ENCODE measurements at places on chromosomes 6 and 20.

- no peak for DNase-seq
Observed at GRCh38 chr20:24289737-24290481, 179.5 kb upstream of the SYNDIG1 start.

GRCh38 chr6:142947714-142948480 is 2.9 kb upstream of the HIVEP2 start:
- no peak for DNase-seq

DNA sequence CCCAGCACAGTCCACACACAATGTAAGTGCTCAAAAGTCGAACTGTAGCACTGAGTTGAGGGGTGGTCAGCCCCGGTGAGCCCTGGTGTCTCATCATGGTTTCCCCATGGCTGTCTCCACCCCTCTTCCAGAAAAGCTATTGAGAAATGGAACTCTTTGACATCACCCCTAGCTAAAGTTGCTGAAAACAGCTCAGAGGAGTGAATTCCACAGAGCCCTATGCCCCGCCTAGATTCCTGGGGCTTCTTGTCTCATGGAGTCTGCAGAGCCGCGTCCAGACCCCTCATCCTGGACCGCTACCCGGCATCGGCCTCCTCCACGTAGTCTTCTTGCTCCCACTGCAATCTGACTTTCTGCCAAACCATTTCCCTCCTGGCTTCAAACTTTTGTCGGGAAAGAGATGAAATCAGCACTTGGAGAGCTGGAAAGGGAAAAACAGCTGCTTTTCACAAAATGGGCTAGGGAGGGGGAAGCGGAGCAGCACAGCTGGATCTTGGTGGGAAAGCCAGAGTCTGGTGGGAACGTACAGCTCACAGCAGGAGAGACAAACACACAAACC is 132.2 kb downstream of the SNX5 start:
- no peak for DNase-seq

- no peak for DNase-seq
Observed at GRCh38 chr6:17427617-17428016, 34.2 kb downstream of the CAP2 start.

DNA sequence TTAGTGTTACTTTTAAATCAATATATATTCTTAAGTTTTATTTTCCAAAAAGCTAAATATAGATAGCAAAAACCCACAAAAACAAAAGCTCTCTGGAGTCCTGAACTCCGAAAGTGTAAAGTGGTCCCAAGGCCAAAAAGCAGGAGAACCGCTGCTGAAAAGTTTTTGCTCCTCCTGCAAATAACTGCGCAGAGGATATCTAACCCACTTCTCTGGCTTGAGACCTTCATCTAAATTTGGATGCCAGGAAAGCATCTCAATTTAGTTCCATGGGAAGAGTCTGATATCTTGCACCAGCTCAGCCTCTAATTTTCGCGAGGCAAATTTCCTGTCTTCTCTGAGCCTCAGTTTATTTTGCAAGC is 523 bp downstream of the MRPS10 start:
- DNase-seq = no peak

GRCh38 chr6:24910961-24911725 is 24.6 kb downstream of the RIPOR2 start:
- DNase-seq = peak; percentile 34

DNA sequence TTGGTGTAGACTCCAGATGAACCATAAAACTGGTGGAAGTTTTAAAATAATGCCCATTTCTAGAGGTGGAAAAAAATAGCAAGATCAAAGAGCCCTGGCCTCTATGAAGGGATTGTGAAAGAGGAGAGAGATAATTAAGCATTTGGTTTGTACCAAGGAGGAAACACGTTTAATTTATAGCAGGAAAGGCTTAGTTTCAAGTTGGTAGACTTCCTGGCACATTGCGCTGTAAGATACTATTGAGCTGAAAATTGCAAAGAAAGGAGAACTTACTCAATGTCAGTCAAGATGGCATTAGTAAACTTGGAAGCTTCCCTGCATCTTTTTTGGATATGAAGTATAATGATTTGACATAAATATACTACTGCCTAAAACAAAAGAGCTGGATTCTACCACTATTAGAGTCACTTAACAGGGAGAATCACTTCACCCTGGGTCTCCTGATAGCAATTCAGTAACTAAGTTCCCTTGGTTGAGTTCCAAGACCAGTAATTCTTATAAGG is 24.4 kb downstream of the MARCKS start:
- DNase-seq = no peak

- no peak for DNase-seq
Observed at GRCh38 chr6:156345700-156346099, 431.5 kb upstream of the ARID1B start.

GRCh38 chr20:44979090-44979621 is 12.8 kb downstream of the STK4 start:
- DNase-seq = no peak

- no peak for DNase-seq
Observed at GRCh38 chr6:119170447-119171087, 92.1 kb upstream of the FAM184A start.

- no peak for DNase-seq
Observed at GRCh38 chr20:1939270-1939595, 44.0 kb downstream of the SIRPA start.

GRCh38 chr6:139066080-139066479 is 37.5 kb downstream of the ABRACL start:
- no peak for DNase-seq

DNA sequence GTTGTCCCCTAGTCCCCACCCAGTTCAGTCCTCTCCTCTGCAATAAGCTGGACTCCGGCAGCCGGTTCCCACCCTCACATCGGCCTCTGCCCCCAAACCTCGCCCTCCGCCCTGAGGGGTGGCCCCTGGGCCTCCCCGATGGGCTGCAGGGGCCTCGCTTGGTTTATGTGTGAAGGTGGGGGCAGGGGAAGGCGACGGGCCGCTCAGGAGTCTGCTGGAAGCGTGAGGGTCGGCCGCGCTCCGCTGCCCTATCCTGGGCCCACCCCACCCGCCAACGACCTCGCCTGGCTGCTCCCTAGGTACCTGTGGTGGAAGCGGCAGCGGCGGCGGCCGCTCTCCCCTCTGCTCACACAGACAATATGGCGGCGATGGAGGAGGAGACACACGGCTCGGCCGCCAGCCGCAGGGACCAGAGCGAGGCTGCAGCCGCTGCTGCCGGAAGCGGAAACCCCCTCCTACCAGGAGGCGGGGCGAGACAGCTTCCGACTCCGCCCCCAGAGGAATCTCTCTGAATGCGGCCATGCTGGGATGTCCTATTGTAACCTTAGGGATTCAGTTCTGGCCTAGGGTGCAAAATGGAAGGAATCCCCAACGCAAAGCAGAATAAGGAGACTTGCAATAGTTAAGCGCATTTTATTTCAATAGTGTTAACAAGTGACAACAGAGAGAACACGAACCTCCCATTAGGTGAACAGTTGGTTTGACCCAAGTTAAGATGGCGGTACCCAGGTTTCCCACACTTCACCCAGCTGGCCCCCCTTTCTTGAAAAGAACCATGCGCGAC is at the start of gene CSNK2A1:
Gene CSNK2A1, minus strand, starts transcription at position 422 of the 784 bp plus-strand sequence. CDS start 35,239 bp downstream, outside the sequence.
- peak; percentile 92 for DNase-seq

GRCh38 chr20:41268402-41268801 is 49.1 kb downstream of the ZHX3 start:
- DNase-seq = no peak

- no peak for DNase-seq
Observed at GRCh38 chr6:116094041-116094440, 6.6 kb upstream of the NT5DC1 start.

- no peak for DNase-seq
Observed at GRCh38 chr20:35757098-35757705, 14.6 kb upstream of the PHF20 start.

DNA sequence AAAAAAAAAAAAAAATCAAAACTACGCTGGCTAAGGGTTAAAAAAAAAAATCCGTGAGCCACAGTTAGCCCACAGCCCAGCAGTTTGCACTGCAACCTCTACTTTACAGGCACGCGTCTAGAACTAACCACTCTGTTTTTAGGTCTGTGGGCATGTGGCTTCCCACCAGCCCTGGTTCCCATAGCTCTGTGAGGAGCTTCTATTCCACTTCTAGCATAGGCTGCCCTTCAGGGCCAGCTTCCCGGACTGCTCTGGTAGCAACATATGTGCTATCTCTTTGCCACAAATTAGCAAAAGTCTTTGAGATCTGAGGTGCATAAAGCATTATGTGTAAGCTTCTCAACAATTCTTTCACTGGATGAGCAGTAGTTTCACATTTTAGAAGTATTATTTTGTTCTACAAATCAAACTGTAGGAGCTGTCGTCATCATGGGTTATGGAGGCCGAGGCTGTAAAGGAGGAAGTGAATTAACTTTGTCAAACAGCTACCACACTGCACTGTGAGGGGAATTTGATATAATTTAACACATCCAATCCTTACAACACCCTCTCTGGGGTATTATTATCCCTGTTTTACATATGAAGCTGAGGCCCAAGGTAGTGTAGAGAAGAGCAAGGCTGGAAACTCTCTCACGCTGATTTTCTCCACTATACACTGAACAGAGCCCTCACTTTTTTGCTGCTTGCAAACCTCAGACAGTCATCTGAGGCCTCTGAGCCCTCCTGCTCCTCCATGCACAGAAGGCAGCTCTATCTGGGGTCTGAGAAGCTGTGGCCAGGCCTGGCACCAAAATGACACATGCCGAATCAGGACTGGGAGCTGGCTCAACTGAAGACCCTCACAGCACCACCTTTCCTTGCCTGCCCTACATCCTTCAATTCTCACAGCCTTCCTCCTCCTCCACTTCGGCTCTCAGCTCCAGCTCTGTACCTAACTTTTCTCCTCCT is 35.4 kb downstream of the MAN1A1 start:
- no peak for DNase-seq

- DNase-seq = no peak
Observed at GRCh38 chr6:157226026-157226625, 97.2 kb downstream of the TMEM242 start.

GRCh38 chr6:169034516-169035167 is 219.0 kb downstream of the THBS2 start:
- no peak for DNase-seq

GRCh38 chr6:163688739-163689362 is 274.3 kb downstream of the QKI start:
- DNase-seq = no peak

DNA sequence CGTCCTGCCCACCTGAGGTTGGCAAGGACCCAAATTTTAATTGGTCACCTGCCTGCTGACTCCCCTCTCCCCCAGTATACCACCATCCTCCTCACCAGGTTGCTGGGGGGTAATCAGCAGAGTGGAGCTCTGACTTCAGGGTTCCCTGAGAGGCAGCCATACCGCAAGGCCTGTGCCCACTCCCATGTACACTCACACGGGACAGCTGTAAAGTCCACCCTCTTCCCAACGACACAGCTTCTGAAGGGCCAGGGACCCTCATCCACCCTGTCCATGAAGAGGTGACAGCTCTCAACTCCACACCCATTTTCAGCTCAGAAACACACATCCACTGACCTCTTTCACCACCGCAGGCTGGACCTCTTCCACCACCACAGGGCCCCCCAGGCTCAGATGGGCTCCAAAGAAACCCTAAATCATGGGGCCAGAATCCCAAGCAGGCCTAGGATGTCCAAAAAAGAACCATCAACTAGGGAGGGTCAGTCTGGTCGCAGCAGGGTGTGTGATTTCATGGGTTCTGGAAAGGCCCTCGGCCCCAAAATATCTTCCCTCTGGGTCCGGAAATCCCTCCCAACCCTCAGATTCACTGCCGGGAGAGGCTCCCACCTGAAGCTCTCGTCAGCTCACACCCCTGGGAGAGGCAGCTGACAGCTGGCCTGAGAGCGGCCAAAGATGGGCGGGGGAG is 30.0 kb downstream of the TFEB start:
- no peak for DNase-seq

DNA sequence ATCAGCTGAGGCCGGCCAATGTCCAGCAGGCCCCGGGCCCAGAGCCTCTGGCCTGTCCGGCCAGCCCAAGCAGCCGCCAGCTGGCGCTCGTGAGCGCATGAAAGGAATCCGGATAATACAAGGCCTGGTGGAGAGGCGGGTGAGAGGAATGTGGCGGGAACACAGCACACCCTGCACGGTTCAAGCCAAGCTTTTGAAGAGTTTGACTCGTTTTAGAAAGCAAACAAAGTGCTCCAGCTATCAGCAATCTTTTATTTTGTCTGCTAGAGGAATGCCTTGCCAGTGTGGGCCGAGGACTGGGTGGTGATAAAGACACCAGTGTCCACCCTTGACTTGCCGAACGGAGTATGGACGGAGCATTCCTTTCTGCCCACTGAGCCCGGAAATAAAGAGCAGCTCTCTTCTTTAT is 9.3 kb upstream of the NEDD9 start:
- DNase-seq = no peak

DNA sequence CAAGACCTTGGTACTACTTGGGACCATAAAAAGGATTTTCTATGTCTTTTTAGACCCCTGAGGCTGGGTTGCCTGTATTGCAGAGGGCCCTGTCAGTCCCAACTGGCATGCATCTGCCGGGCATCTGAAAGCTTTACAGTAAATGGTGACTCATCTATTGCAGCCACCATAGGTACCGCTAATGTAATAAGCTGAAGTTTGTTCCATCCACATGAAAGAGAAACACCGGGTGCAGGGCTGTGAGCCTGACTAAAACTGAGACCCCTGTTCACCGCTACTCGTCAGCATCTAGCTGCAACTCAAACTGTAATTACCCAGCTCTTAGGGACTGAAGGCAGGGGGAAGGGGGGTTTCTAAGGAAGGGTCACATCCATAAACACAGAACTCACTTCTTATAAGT is 49.5 kb downstream of the TRERF1 start:
- DNase-seq = no peak

- no peak for DNase-seq
Observed at GRCh38 chr20:35448788-35449373, 6.5 kb upstream of the CEP250 start.

DNA sequence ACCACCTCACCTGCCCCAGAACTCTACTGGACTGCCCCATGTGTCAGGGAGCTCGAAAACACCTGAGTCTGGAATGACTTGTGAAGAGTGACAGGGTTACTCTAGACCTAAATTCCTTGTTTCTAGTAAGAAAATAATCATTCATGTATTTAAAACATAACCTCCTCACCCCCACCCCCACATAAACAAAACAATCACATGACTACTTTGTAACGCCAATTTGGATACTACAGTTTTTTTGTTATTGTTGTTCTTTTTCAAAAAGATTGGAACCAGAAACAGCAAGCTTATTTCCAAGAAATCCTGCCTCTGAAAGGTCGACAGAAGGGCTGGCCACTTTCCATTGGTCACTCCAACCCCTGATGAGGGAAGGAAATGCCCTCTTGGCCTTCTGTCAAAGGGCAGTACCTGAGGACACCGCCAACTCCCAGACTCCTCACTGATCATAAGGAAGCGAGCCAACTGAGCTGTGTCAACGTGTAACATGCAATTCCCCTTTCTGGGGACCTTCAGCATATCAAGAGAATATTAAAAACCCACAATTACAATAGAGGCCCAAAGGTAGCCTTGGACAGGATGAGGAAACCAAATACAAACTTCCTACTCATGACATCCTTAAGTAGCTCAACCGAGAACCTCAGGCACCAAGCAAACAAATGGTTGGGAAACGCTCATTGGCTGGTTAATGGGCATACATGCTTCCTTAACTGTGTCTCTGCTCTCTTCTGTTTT is 2.6 kb downstream of the MCUR1 start:
- no peak for DNase-seq
